ENCODE measurements at places on chromosomes 6 and 20.

DNA sequence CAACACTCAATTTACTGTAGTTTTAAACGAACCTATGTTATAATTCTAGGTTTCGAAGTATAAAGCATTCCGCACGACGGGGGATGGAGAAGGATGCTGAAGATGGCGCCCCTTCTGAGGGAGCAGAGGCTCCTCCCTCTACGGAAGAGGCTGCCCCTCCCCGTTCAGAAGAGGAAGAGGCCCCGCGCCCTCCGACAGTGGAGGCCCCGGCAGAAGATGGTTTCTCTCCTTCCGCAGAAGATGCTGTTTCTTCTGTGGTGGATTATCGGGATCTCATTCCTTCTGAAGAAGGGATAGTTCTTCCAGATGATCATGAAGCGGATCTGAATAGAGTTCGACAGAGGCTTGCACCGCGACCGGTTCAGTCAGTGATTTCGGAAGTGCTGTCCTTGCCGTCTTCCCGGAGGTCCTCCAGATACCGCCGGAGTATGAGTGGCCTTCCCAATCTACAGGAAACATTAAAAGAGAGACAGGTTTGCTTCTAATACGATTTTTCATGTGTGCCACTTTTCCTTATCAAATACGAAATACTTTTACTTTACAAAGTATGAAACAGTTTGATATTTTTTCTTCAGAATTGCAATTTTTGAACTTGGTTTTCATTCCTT lies 7.7 kb downstream of the DNAH8 start:
- DNase-seq, result peak; percentile 19

GRCh38 chr20:19969507-19970255 lies 47.5 kb upstream of the NAA20 start:
- no peak for DNase-seq

DNA sequence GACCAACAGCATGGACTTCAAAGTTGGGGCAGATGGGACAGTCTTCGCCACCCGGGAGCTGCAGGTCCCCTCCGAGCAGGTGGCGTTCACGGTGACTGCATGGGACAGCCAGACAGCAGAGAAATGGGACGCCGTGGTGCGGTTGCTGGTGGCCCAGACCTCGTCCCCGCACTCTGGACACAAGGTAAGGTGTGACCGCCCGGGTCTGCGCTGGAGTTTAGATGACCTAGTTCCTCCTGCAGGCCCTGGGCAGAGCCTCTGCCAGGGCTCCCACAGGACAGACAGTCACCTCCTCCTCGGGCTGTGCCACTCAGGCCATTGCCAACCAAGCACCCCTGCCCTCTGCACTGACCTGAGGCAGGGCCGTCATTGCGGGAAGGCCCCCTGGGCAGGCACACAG lies 322.1 kb downstream of the TAF4 start:
- no peak for DNase-seq

- no peak for DNase-seq
Observed at GRCh38 chr6:18062733-18063132, 59.7 kb downstream of the NHLRC1 start.

DNA sequence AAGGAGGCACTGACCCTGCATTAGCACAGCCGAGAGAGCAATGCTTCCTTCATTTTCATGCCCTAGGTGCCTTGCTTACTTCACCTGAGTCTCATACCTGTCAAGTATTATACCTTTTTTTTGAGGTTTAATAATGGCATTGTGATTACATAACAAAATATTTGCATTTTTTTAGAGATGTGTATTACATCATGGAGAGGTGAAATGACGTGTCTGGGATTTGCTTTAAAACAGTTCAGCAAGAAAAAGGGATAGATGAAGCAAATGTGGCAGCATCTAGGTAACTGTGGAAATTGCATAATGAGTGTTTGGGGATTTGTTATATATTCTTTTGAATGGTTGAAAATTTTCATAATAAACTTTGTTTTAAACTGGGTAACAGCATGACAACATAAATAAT lies 48.9 kb downstream of the NKX2-2 start:
- DNase-seq, result no peak

DNA sequence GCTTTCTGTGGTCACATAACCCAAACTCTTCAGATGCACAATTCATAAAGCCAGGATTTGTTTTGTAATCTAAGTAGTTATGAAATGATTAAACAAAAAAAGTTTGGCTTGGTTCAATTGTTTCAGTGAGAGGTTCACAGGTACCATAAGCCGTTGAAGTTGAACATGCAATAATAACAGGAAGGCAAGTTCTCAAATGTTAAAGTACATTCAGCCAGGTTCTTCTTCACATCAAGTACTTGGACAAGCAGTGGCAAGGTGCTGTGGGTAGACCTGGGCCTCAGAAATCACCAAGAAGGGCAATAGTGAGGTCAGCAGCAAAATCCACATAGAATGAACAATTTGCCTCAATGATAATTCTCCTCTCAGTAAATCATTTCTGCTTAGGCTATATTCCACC lies 175.5 kb downstream of the EPM2A start:
- DNase-seq, result no peak

DNA sequence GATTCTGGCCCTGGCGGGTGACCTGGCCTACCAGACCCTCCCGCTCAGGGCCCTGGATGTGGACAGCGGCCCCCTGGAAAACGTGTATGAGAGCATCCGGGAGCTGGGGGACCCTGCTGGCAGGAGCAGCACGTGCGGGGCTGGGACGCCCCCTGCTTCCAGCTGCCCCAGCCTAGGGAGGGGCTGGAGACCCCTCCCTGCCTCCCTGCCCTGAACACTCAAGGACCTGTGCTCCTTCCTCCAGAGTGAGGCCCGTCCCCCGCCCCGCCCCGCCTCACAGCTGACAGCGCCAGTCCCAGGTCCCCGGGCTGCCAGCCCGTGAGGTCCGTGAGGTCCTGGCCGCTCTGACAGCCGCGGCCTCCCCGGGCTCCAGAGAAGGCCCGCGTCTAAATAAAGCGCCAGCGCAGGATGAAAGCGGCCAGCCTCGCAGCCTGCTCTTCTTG lies 868 bp upstream of the SLC2A4RG start:
- DNase-seq, result peak; percentile 57

DNA sequence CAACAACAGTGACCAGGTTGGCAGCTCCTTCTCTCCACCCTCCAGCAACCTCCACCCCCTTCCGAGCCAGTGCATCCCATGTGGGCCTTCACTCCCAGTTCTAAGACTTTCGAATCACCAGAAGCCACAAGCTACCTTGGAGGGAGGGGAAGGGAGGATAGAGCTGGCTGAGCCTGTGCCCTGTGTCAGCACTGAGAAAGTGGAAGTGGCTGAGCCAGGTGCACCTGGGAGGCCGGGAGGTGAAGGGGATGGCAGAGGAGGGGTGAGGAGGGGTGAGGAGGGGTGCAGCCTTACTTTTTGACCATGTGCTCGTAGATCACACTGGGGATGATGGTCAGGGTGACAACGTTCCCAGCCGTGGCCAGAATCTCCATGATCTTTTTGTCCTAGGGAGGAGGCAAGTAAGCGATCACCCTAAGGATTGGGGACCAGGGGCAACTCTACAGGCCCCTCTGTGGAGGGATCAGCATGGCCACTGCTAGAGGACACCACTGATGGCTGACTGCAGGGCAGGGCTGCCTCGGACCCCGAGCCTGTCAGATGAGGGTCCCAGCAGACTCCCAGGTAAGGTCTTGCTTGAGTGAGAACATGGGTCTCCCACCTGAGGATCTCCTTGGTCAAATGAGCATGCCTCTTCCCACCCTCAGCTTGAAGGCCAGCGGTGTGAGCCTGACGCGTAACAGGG lies 18.3 kb downstream of the SDCBP2 start:
- DNase-seq, result no peak

GRCh38 chr6:135183532-135184440 lies 2.7 kb downstream of the MYB start:
- DNase-seq, result peak; percentile 40

DNA sequence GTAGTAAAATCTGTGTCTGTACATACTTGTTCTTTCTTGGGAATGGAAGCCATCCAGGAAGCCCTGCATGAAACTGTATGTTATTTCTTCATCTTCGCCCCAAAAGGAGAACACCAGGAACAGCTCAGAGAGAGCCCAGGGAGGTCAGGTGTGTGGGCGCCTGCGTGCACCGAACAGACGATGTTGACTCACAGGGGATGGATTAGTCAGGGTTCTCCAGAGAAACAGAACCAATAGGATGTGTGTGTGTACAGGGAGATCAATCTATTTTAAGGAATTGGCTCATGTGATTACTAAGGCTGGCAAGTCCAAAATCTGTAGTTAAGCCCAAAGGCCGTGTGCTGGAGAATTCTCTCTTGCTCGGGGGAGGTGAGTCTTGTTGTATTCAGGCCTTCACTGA lies 45.7 kb downstream of the RNASET2 start:
- DNase-seq, result no peak

- DNase-seq, result no peak
Observed at GRCh38 chr6:23650676-23651075, 475.3 kb upstream of the NRSN1 start.

- DNase-seq, result no peak
Observed at GRCh38 chr6:104409913-104410312, 449.8 kb downstream of the HACE1 start.

GRCh38 chr6:29502181-29502580 lies 14.4 kb upstream of the MAS1L start:
- no peak for DNase-seq

DNA sequence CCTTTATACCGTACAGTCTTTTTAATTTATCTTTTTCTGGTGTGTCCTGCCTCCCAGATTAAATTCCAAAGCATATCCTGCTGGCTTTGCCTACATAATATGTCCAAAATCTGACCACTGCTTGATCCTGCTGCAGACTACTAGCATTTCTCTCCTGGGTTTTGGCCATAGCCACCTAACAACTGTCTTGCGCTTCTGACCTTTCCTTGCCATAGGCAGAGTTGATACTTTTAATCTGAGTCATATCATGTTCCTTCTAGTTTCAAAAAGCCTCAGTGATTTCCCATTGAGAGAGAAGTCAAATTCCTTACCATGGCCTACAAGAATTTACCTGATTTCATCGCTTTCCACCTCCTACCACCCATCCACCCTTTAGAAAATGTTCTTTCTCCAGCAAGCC lies 104.8 kb downstream of the BCKDHB start:
- DNase-seq, result no peak

DNA sequence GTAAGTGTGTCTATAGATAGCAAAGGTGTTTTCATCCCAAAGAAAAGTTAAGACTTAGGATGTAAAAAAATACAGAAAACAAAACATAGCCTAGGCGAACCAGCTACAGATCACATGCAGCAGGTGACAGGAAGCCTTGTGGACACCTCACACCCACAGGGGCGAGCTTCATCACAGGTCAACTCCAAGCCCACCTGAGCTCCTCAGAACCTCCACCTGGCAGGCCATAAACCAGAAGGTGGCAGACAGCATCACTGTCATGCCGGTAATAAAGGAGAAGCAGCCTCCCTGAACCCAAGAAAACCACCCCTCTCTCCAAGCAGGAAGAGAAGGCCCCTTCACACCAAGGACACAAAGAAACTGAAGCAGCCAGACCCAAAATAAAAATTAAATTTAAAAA lies 1.0 kb downstream of the RALGAPA2 start:
- no peak for DNase-seq

GRCh38 chr6:143937668-143937970 lies 70.4 kb downstream of the PLAGL1 start:
- DNase-seq, result no peak

GRCh38 chr6:138512609-138513008 lies 13.3 kb upstream of the NHSL1 start:
- DNase-seq, result no peak

DNA sequence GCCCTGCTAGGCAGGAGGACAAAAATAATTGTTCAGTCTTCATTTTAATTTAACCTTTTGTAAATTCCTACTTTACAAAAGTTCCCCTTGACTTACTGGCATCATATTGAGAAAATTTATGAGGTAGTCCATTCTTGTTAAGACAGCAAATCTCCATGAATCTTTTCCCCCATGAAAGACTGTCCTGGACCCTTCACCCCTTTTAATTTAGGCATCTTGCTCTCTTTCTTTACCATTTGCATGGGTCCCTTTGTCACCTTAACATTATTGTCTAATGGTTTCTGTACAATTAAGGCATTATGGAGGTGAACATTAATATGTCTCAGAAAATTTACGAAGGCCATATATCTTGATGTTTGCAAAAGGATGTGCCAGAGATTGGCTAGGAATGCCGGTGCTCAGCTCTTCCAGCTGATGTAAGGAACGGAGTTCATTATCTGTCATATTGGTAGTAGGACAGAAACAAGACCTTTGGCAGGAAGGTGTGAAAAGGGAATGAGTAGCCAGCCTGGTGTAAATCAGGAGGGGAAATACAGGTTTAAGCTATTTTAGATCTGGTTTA lies 382.8 kb upstream of the TSHZ2 start:
- DNase-seq, result no peak

- DNase-seq, result no peak
Observed at GRCh38 chr6:29943053-29943966, 978 bp downstream of the HLA-A start.

DNA sequence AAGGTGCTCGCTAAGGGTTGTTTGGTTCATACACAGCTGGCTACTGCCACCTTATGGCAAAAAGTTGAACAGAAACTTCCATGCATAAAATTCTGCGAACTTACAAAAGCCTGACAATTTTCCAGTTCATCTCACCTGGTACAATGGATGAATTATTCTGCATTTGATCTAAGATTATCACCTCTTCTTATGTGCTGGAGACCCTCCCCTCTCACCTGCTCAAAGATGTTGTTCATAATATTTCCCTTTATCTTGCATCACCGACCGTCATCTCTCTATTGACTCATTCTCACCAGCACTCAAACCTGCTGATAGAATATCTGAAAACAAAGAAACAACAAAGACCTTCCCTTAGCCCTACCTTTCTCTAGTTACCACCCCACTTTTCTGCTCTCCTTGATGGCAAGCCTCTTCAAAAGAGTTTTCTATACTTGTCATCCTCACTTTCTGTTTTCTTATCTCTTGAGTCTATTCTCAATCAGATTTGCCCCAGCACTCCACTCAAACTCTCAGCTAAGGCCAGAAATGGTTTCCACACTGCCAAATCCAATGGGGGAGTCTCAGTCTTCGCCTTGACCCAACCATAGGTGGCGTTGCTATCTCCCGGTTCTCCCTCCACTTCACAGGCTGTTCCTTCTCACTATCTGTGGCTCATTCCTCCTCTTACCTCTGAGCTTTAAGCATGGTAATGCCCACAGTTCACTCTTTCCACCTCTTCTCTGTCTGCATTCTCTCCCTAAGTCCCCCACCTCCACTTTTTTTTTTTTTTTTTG lies 25.8 kb downstream of the SNRNP48 start:
- DNase-seq, result peak; percentile 54

GRCh38 chr20:37997516-37997915 lies 35.7 kb downstream of the TTI1 start:
- DNase-seq, result no peak

GRCh38 chr6:7107578-7108195 lies at the start of gene RREB1:
Gene RREB1 (plus strand): TSS chr6:7107961. CDS start chr6:7181912, 73,951 bp downstream.
- DNase-seq, result peak; percentile 61

DNA sequence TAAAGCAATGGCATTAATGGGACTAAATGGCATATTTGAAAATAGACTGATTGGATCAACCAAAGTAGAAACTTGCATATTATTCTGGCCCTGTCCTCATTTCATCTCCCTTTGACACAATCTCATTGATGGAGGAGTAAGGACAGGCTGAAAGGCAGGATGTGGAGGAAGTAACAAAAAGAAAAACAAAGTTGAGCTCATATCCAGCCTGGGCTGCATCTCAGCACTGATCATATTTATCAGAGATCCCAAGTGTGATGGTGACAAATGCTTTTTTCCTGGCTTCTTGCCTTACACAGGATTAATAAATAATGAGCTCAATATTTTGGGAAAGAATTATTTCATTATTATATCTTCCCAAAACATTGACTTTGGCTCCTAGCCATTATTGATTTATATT lies 622.7 kb downstream of the CD109 start:
- DNase-seq, result no peak

- no peak for DNase-seq
Observed at GRCh38 chr6:158313989-158314388, 1.7 kb downstream of the TULP4 start.

- DNase-seq, result no peak
Observed at GRCh38 chr6:4049246-4049645, 29.7 kb downstream of the FAM217A start.
